ENCODE measurements at places on chromosomes 12 and 14.

DNA sequence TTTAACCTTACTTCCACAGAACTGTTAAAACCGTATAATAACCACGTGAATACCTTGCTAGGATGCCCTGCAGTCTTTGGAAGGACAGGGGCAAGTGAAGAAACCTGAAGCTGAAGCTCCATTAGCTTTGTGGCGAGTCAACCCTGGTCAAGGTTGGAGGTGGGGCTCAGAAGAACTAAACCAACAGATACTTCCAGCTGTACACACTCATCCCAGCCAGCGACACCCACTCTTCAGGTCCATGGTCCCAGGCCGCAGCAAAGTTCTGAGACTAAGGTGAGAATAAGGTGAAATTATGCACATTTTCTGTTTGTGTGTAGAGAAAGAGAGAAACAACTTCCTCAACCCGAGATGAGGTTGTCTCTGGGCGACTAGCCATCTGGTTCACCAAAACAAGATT, 77.6 kb downstream of the NTF3 start:
- no peaks in the 10 kb centered on the region for H3K27me3 ChIP-seq
- no peak overlapping the region for H3K27ac ChIP-seq
- no peaks in the 10 kb centered on the region for H3K36me3 ChIP-seq
- no peaks in the 10 kb centered on the region for H3K4me1 ChIP-seq
- H3K4me3 ChIP-seq: no peak overlapping the region

DNA sequence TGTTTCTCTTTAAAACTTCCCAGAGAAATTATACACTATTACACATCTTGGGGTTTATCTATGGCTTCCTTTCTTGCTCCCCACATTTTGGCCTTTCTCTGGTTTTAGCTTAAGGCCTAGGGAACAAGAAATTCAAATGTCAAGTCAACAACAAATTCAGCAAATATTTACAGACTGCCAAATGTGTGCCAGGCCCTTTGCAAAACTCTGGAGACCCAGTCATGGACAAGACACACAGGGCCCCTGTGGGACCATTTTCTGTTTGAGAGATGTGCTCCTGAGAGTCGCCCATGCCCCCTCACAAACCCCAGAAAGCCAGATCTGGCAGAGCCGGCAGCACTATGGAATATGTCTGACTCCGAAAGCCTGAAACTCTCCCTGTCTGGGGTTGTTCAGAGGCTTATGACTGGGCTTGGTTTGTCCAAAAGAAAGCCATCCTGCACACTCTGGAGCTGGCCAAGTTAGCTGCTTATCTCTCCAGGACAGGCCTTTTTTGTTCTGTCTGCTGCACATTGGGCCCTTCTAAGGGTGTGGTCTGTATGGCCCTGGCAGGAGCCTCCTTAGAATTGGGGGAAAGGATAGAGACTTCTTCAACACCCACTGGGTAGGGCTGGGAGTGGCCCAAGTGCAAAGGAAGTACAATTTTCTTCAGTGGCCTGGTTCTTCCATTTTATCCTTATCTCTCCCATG, 1.1 kb upstream of the KRT3 start:
- no peaks in the 10 kb centered on the region for H3K36me3 ChIP-seq
- no peaks in the 10 kb centered on the region for H3K4me1 ChIP-seq
- no peak overlapping the region for H3K4me3 ChIP-seq
- DNase-seq: no peak

DNA sequence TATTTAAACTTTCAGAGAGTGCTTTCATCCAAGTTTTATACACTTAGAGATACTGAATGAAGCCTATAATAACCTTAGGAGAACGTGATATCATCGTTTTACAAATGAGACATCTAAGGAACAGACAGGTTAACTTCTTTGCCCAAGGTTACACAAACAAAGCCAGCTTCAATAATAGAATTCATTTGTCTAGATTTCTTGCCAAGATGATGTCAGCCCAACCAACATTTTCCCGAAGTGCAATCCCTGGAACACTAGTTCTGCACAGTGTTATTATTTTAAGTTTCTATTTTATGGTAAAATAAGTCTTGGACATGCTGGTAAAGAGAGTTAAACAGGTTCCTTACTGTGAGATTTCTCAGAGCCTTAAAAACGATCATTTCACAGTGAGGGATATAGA, 174.6 kb downstream of the SLC25A21 start:
- H3K27me3 ChIP-seq: no peaks in the 10 kb centered on the region
- no peaks in the 10 kb centered on the region for H3K4me1 ChIP-seq
- H3K27ac ChIP-seq: no peak overlapping the region
- H3K4me3 ChIP-seq: no peak overlapping the region
- H3K36me3 ChIP-seq: no peaks in the 10 kb centered on the region

DNA sequence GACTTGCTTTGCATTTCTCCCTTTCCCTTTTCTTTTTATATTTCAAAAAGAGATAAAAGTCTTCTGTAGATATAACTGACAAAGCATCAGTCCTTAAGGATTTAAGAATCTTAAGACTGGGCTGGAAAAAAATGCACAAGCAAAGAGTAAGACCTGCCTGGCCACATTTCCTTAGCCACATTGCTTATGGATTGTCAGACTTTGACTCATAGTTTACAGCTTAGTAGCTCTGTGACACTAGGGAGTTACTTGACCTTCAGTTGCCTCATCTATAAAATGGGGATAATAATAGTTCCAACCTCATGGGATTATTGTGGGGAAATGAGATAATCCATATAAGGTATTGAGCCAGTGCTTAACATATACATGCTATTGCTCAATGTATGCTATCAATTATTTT, 66.4 kb upstream of the STK38L start:
- H3K27ac ChIP-seq: peak overlapping the region; percentile 97
- no peak for DNase-seq
- H3K27me3 ChIP-seq: no peaks in the 10 kb centered on the region
- H3K4me3 ChIP-seq: no peak overlapping the region
- H3K4me1 ChIP-seq: peaks cover 49% of the 10 kb centered on the region

DNA sequence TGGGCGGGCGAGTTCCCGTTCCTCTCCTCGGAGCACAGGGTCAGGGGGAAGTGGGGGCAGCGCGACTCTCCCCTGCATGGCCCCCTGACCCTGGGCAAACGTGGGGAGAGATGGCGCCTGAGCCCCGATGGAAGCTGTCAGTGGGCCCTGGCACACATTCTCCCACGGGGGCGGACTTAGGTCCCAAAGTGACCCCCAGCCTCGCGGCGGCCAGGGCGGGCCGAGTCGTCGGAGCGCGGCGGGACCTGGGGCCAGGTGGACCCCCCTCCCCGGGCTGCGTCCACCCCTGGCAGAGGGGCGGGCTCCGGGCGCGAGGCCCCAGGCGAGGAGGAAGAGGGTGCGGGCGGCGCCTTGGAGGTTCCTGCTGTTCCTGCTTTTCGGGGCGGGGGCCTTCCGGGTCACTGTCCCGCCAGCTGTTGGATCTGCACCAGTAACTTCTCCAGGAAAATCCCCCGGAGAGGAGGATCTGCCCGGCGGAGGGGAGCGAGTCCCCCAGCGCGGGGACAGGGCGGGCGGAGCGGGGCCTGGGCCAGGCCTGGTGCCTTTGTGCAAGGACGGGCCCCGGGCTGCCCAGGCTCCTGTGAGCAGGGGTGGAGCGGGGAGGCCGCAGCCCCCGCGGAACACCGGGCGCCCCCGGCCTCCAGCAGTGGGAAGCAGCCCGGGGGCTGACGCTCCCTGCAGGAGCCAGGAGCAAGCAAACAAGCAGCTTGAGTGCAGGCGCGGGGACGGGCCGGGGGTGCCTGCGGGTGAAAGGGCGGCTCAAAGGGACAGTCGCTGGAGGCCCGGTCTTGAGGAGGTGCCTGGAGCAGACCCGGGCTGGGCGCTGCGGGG, 15.3 kb downstream of the TNFAIP2 start:
- peaks cover 4% of the 10 kb centered on the region for H3K4me1 ChIP-seq
- DNase-seq: no peak
- H3K4me3 ChIP-seq: no peak overlapping the region
- H3K27me3 ChIP-seq: peaks cover 20% of the 10 kb centered on the region

DNA sequence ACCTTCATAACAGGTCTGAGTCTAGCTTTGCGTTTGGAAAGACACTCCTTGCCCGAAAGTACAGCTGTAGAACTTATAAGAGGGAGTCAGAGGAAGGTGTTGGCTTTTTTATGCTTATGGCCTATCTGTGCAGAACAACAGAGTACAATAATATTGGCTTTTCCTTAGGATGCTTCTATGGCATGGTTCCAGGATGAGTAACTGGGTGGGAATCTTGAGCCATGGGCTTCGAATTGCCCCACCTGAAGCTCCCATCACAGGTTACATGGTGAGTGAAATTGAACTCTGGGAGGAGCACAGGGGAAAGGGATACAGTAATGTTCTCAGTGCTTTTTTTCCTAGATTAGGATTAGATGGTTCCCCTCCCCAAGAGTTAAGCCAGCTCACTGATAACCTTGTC, 13.0 kb downstream of the PARP2 start:
- H3K4me1 ChIP-seq: no peaks in the 10 kb centered on the region
- no peaks in the 10 kb centered on the region for H3K36me3 ChIP-seq
- no peak overlapping the region for H3K27ac ChIP-seq
- no peak overlapping the region for H3K4me3 ChIP-seq
- H3K27me3 ChIP-seq: no peaks in the 10 kb centered on the region

DNA sequence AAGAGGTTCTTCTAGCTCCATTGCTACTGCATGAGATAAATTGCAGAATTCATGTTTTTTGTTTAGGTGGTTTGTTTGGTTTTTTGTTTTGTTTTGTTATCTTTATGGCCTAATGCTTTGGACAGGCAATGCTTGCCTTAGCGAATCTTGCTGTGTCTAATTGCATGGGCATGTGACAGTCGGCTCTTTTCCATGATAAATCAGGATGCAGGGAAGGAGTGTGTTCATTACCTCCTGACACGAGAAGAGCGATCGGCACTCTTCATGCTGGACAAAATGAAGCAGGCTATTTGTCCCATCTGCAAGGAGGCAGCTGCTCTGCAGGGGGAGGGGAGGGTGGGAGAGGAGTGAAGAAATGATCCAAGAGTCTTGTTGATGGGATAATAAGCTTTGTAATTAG, 6.5 kb downstream of the CCDC60 start:
- DNase-seq: no peak
- H3K36me3 ChIP-seq: no peaks in the 10 kb centered on the region
- H3K4me3 ChIP-seq: no peak overlapping the region
- no peak overlapping the region for H3K27ac ChIP-seq
- no peaks in the 10 kb centered on the region for H3K4me1 ChIP-seq

GRCh38 chr14:69586404-69586803, 11.7 kb upstream of the CCDC177 start:
- H3K4me1 ChIP-seq: no peaks in the 10 kb centered on the region
- DNase-seq: no peak
- H3K27ac ChIP-seq: no peak overlapping the region
- no peak overlapping the region for H3K4me3 ChIP-seq
- H3K27me3 ChIP-seq: no peaks in the 10 kb centered on the region

DNA sequence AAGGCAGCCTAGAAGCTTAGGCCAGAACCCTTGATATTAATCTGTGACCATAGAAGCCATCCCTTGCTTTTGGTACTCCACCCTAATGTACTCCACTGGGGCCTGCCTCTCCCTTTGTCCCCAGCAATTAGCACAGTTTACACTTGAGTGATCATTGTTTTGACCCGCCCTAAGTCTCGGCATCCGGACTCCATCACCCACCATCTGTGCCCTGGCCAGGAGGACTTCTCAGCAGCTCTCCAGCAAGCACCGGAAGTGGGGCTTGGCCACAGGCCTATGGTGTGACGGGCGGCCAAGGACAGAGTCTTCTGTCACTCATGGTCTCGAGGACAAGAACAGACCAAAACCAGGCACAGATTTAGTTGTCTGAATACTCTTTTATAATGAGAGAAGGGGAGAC, 126.5 kb upstream of the NTF3 start:
- no peaks in the 10 kb centered on the region for H3K36me3 ChIP-seq
- H3K27ac ChIP-seq: no peak overlapping the region
- no peak overlapping the region for H3K4me3 ChIP-seq

DNA sequence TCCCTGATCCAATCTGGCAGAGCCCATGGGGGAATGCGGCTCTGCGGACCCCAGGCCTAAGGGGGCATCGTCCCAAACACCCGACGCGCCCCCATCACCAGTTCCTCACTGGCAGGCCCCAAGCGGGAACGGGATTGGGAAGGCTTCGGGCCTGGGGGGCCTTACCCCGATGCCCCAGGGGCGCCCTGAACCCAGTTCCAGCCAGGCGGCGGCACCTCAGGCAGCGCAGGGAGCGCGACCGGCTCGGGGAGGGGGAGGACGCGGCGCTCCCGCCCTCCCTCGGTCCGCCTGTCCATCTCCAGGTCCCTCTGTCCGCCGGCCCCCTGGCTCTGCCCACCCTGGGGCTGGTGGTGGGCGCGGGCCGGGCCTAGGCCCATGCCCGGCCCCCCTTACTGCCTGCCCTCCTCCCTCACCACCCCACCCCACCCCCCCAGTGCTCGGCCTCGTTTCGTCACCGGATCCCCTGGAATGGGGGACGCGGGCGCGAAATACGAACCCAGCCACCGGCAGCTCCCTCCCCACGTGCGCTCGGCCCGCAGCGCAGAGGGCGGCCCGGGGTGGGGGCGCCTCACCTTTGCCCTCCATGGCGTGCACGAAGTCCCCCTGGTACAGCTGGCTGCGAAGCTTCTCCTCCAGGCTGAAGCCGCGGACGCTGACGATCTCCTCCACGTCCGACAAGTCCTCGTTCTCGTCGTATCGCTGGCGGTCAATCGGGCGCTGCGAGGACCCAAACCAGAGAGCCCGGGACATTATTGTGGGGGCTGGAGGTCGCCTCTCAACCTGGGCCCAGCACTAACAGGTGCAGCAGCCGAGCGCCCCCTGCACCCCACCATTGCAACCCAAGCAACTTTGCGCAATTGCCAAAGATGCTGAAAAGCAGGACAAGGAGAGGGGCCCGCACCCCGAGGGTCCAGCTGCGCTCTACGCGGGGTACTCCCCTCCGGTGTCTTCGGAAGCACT, 2.3 kb downstream of the KDM2B start:
- peak overlapping the region; percentile 60 for H3K4me3 ChIP-seq
- no peaks in the 10 kb centered on the region for H3K27me3 ChIP-seq
- H3K36me3 ChIP-seq: no peaks in the 10 kb centered on the region
- H3K4me1 ChIP-seq: no peaks in the 10 kb centered on the region
- no peak for DNase-seq

DNA sequence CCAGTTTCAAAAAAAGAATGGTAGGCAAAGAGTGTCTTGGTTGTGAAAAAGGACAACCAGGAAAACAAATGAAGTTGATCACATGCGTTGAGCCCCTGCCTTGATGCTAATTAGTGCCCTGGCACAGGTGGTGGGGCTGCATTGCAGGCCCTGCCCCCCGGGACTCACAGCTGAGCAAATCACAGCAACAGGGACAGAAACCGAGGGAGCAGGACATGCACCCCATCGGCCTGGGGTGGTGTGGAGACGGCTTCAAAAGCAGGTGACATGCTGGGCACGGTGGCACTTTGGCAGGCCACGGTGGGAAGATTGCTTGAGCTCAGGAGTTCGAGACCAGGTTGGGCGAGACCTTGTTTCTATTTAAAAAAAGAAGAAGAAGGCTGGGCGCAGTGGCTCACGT, 1.1 kb upstream of the PAPLN start:
- H3K27ac ChIP-seq: no peak overlapping the region
- DNase-seq: no peak
- no peak overlapping the region for H3K4me3 ChIP-seq
- peaks cover 11% of the 10 kb centered on the region for H3K27me3 ChIP-seq
- H3K4me1 ChIP-seq: no peaks in the 10 kb centered on the region
